ENCODE measurements at places on chromosomes 6 and 20.

GRCh38 chr6:64415926-64416325 is 780.3 kb downstream of the PHF3 start:
- DNase-seq: no peak

- no peak for DNase-seq
Measured at GRCh38 chr20:35792740-35793139, 20.9 kb downstream of the PHF20 start.

DNA sequence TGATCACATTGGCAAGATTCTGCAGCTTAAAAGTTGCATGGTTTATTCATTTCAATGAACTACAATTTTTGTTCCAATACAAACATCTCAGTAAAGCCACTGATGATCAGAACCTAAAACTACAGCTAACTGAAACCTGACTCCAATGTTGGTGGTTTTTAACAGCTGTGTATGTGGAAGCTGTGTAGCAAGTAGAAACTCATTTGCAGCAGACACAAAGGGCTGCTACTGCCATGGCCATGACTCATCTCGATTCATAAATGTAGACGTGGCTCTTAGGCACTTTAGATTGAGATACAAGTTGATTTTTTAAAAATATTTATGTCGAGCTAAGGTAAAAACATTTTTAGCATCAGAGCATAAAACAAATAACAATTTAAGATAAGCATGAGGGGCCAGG is 19.5 kb upstream of the MAP3K4 start:
- DNase-seq: no peak

DNA sequence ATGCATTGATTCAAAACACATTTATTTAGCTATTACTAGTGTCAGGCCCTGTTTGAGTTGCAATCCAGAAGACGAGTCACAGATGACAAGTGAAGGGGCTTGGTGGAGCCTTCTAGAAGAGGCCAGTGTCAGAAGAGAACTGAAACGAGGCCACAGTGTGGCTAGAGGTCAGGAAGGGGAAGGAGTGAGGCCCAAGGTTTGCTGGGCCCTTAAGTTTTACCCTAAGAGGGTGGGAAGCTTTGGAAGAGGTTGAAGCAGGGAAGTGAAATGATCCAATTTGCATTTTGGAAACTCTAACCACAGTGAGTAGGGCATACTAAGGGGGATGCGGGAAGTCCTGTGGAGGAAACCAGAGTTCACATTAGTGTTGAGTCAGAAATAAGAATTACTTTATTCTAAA is 25.0 kb downstream of the TTK start:
- DNase-seq: no peak

GRCh38 chr20:45436732-45437485 is 21.0 kb downstream of the PIGT start:
- DNase-seq: peak; percentile 91

Data from activated CD4-positive, alpha-beta T cell treated with anti-CD3 and anti-CD28 coated beads, Interleukin-2, amount 50 U/mL, for 48 hours (primary cell).